NCI-H1048 (cell line): ENCODE measurements at places on chromosomes 3 and 15.

- DNase-seq, result no peak
Measured at GRCh38 chr15:56207711-56208110, 36.0 kb downstream of the RFX7 start.

- no peak for DNase-seq
Measured at GRCh38 chr3:172159962-172160538, 120.7 kb downstream of the FNDC3B start.

DNA sequence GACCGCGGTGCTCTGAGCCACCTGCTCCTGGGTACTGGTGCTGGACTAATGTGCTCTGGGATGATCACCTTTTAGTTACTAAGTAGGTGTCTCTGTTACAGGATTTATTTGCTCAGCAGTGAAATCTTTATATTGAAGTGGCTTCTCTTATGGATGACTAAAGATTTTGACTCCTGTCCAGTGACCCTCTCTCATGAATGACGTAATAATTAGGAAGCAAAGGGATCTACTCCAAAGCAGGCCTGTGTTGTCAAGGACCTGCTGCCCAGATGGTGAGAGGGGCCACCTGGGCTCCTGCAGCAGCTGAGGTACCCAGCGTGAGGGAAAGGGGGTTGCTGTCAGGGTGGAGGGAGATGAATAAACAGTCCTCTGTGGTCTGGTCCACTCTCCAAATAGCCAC is 263.6 kb downstream of the GABRG3 start:
- DNase-seq, result no peak

GRCh38 chr3:96959901-96960641 is 145.7 kb downstream of the EPHA6 start:
- no peak for DNase-seq

GRCh38 chr3:47108546-47108945 is 55.4 kb downstream of the SETD2 start:
- DNase-seq, result no peak

DNA sequence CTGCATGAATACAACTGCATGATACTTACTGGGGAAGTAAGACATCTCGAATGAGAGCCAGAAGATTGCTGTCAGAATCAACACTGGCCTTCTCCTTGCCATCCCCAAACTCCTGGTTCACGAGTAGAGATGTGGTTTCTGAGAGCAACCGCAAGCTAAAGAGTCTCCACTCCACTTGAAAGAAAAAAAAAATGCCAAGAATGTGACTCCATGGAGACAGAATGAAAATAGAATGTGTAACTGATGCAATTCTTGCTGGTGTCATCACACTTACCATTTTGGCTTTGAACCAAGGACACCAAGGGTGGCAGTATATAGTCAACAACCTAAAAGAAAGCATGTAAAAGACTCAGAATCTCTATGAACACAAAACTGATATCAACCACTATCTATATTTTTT is 280.4 kb downstream of the ULK4 start:
- DNase-seq, result no peak

DNA sequence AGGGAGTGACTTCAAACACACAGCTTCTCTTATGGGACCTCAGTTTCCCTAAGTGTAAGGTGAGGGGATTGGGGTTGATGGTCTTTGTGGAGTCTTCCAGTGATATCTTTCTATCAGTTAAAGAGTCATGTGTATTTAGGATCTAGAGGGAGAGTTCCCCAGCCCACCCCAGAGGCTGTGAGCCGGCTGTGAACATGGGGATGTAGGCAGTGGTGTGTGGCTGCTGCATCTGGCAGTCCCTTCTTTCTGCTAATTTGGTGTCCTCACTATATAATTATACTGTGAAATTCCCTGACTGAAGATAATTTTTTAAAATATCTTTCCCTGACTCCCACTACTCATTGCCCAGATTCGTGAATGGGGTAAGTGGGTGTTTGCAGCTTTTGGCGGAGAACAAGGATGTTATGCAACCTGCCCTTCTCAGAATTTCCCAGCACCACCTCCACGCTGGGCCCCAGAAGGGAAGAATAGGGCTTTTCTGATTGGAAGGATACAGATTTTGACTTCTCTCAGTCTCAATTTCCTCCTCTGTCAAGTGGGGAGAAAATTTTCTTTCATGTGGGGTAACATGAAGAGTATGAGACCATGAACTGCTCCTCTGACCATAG is 79.0 kb upstream of the RASGRF1 start:
- no peak for DNase-seq

GRCh38 chr15:101276501-101277037 is 716 bp downstream of the SELENOS start:
- DNase-seq, result no peak

GRCh38 chr3:45381168-45381852 is 7.1 kb upstream of the LARS2 start:
- DNase-seq, result no peak

DNA sequence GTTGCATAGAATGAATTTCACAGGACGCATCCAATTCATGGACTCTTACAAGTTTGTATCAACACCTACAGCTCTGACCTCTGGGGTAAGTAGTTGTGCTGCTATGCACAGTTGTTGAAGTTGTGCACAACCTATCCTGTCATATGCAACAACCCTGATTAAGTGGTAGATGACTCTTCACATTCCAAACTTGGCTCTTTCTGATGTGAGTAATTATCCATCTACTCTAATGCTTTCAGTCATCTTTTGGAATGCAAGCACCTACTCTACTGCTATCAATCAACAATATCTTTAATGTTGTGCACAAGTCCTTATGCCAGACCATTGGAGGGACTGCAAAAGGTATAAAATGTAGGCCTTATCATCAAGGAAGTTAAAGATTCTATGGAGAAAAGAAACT is 921.4 kb downstream of the MCTP2 start:
- DNase-seq, result no peak

DNA sequence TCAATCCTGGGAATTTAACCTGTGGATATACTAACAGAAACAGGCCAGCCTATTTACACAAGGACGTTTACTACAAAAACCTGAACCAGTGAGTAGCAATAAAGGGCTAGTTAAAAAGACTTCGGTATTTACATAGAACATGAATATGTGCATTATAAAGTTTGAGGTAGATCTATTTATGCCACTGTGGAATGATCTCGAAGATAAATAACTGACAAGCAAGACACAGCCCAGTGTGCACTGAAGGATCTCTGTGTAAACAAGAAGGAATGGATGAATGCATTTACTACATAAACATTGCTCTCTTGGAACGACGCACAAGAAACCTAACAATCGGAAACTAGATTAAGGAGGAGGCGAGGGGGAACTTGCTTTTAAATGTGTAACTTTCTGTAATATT is 132.0 kb upstream of the NSMCE3 start:
- DNase-seq, result no peak

- no peak for DNase-seq
Measured at GRCh38 chr15:63985221-63986184, 60.8 kb downstream of the DAPK2 start.

DNA sequence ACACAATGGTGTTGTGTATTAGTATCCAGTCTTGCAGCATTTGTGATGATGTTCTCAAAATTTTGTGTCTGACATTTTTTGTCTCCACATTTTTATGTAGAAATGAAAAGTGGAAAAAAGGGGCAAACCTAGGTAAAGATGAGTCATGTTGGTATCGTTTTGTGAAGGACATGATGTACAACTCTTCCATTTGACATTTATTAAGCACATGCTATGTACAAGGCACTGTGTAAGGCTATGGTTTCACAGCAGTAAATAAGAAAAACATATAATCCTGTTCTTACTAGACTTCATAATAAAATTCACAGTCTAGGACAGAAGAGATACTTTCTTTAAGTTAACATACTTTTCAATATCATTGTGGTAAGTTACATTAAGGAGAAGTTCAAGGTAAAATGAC is 143.5 kb upstream of the CNTN4 start:
- no peak for DNase-seq

GRCh38 chr3:140421884-140422283 is 256.0 kb upstream of the TRIM42 start:
- no peak for DNase-seq

DNA sequence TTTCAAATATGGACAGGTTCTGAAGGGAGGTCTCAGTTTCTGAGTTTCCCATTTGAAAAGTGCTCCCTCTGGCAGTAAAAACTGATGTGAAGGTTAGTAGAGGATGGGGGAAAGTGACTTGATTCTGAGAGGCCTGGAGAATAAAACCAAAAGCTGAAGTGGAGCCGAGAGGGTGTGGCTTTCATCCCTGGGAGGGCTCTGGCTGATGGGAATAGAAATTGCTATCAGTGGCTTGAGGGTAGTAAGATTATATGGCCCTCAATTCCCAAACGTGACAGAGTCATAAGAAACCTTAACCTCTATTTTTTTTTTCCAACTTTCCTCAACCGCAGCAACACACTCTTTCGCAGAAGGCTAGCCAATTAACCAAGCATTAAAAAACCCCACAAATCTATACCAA is 185.9 kb downstream of the MEIS2 start:
- DNase-seq, result no peak

DNA sequence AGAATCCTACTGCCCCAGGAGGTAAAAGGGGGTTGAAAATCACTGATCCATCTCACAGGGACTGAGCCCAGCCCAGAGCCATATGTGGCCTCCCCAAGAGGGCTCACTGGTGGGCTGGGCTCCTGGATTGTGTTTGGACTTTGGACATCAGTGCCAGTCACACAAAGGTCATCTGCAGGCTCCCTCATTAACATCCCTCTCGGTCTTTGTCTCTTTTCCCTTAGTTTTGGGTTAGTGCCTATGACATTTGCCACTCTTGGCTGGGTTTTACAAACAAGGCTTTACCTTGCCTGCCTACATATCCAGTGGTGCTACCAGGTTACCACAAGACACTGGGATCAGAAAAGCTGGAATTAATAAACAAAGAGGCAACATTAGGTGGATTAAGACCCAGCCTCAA is 27.9 kb downstream of the IFT122 start:
- no peak for DNase-seq

- no peak for DNase-seq
Measured at GRCh38 chr15:71808311-71809020, 1.9 kb upstream of the NR2E3 start.

DNA sequence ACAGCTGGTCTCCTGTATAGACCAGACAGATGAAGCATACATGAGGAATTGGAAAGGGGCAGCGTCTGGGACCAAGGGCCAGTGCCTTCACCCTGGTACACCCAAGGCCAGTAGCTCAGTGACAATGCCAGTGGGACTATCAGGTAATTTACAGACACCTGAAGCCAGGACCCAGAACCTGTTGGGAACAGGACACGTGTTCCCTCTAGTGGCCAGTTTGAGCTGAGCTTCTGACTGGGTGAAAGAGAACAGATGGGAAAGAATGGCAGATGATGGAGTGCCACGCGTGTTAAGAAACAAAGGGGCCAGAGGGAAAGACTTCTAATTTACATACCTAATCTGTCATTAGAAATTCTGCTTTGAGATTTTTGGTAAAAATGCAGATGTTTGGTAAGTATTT is 5.1 kb upstream of the SLC25A38 start:
- no peak for DNase-seq

GRCh38 chr3:159196359-159196758 is 394.5 kb downstream of the MFSD1 start:
- DNase-seq, result no peak

DNA sequence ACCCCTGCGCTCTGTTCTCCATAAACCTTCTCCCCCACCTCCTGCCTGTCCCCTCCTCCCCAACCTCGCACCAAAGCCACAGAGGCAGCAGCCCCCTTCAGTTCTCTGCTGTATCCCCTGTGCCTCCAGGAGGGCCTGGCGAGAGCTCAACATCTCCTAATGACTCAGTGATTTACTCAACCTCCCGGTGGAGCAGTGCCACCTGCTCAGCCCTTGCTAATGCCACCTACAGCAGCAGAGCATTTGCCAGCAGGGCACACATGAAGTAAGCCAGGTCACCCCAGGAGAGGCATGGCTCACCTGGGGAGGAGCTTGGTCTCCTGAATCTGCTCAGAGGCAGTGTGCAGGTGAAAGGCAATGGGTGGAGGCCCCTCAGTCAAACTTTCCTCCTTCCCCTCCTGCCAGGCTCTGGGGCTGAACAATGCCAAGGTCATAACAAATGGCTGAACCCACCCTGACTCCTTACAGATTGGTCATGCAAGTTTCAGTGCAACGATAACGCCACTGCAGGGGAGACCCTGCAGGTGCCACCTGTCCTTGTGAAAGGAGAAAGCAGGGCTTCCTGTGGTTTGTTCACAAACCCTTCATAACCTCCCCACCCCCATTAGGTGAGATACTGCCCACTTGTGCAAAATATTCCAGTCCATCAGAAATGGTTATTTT is 19.8 kb downstream of the TRPM1 start:
- DNase-seq, result no peak

DNA sequence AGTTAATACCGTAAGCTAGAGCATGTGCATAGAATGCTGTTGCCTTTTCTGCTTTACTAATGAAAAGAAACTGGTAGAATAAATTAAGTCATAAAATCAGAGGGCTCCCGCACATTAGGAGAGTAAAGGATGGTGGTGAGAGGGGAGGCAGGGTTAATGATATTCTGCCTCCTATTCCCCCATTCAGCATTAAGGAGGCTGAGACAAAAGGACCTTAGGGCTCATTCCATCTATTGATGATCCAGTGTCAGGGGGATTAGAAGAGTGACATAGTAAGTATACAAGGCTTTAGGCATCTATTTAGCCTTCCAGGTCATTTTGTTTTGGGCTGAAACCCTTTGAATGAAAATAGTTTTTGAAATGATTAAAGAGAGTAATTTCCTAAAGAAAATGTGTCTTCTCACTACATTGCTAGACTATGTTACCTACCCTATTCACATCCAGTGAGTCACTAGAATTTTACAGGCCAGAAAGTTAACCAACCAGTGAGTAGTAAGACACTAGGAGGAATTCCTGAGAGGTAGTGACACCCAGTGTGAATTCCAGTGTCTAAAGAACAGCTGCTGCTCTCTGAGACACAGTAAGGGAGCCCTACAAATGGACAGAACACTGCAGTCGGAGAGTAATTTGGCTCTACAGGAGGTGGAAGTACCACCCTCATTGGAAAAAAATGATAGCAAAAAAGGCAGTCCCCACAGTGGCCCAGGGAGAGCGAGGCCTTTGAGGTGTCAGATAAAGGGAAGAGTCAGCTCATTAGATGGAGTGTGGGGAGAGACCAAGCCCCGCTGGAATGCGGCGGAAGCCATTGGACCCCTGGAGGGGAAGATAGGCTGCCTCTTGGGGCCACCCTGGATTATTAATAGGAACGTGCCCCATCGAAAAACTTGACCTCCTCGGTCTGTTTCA is 67.6 kb downstream of the TUSC7 start:
- DNase-seq, result no peak

- DNase-seq, result no peak
Measured at GRCh38 chr15:74197176-74197965, 5.2 kb downstream of the STRA6 start.

- DNase-seq, result no peak
Measured at GRCh38 chr15:68151277-68151676, 53.9 kb downstream of the CALML4 start.

DNA sequence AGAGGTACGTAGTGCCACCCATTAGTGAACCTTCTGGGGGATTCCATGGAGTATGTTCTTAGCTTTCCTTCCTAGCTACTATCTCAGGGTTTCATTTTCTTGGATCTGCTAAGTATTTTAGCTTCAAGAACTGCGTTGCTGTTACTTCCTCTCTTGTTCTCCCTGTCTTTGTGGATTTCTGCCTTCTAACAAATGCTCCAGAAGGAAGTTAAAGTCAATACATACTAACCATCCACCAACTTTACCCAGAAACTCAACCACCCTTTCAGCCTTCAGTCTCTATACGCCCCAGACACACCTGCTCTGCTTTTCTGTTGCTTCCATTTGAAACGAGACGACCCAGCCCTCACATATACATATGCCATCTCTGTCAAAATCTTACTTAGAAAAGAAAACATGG is 2.4 kb upstream of the KLF13 start:
- DNase-seq, result no peak

GRCh38 chr3:128965818-128966217 is 28.1 kb downstream of the CFAP92 start:
- no peak for DNase-seq

- no peak for DNase-seq
Measured at GRCh38 chr3:151568184-151568583, 107.3 kb upstream of the IGSF10 start.
